ENCODE measurements at places on chromosomes 16 and 17.

DNA sequence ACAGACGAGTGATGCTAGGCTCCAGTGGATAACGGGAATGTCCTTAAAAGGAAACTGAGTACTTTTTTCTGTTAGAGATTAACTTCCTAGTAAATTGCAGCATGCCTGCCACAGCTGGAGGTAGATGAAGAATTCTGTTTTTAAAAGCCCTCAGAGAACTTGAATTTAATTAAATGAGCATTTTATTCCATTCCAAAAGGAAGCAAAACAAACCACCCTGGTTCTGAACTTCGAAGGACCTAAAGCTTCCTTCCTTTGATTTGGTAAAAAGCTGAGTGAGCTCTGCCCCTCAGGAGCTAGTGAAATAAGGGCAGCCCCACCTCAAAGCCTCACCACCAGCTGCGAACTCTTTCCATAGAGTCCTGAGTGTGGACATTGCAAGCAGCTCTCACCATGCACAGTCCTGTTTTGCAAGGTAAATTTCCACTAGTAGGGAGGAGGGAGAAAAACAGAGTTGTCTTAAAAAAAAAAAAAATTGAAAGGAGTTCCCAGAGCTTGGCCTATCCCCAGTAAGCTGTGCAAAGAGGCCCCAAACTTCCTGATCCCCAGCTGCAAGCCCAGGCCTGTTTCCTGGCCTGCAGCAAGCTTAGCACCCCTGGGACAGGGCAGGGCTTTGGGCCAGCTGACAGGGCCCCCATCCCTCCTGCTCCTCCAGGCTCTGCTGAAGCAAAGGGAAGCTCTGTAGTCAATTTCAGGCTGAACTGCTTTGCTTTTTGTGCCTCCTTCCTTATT, 11.2 kb downstream of the CHD9NB start:
- H3K27ac ChIP-seq, result no peak overlapping the region
- peaks cover 2% of the 10 kb centered on the region for H3K27me3 ChIP-seq
- DNase-seq, result no peak
- H3K4me3 ChIP-seq, result no peak overlapping the region

DNA sequence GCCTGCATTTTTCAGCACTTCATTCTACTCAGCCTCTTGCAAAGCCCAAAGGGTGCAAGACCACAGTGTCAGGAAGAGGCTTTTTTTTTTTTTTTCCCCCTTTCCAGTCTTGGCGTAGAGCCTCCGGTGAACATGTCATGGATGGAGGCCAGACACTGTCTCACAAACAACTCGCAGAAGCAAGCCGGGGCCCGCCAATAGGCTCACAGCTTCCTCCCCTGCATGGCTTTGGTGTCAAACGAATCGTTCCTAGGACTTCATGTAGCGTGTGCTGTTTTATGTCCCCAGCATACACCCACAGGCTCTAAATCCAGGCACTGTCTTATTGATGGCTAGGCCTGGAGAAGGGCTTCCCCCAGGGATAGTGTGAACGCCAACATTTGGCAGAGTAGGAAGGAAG, 457.7 kb upstream of the MAF start:
- peaks cover 2% of the 10 kb centered on the region for H3K27me3 ChIP-seq
- no peak overlapping the region for H3K4me3 ChIP-seq
- no peaks in the 10 kb centered on the region for H3K4me1 ChIP-seq
- no peaks in the 10 kb centered on the region for H3K36me3 ChIP-seq
- no peak for DNase-seq
- no peak overlapping the region for H3K27ac ChIP-seq

- peaks cover 6% of the 10 kb centered on the region for H3K27me3 ChIP-seq
- H3K36me3 ChIP-seq, result no peaks in the 10 kb centered on the region
- no peak overlapping the region for H3K4me3 ChIP-seq
- peaks cover 20% of the 10 kb centered on the region for H3K4me1 ChIP-seq
- DNase-seq, result peak; percentile 26
Measured at GRCh38 chr17:6461792-6462524, 17.7 kb downstream of the PIMREG start.

GRCh38 chr17:80922580-80923160, 69.0 kb upstream of the CHMP6 start:
- no peaks in the 10 kb centered on the region for H3K4me1 ChIP-seq
- H3K36me3 ChIP-seq, result peaks cover 12% of the 10 kb centered on the region
- H3K27me3 ChIP-seq, result no peaks in the 10 kb centered on the region
- H3K27ac ChIP-seq, result no peak overlapping the region
- H3K4me3 ChIP-seq, result no peak overlapping the region
- no peak for DNase-seq

DNA sequence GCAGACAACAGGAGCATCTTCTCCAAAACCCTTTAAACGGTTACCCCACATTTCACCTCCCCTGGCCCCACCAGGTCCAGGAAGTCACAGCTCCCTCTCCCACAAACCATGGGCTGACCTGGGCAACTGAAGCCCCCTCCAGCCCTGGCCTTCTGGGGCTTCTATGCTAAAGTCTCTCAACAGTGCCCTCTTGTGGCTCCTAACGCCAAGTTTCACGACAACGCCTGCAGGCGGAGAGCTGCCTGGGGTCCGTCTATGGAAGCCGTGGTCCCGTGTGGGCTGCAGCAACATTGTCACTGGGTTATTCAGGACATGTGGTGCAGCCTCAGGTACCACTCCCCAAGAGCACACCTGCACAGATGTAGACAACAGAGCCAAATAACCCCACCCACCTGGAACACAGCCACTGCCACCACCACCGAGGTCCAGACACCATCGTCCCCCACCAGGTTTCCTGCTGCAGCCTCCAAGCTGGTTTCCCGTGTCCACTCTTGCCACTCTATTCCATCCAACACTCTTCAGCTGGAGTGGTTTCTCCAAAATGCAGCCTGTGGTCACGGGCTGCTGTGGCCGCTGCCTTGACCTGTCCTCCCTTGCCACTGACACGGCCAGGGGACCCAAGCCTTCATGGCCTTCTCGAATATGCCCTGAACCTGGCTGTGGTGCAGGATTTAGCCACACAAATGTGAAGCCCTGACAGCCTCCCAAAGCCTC, 19.1 kb downstream of the C16orf95 start:
- peaks cover 2% of the 10 kb centered on the region for H3K4me1 ChIP-seq
- peak; percentile 53 for DNase-seq
- H3K4me3 ChIP-seq, result no peak overlapping the region
- H3K27me3 ChIP-seq, result no peaks in the 10 kb centered on the region

GRCh38 chr17:45703348-45703747, 80.8 kb upstream of the CRHR1 start:
- H3K4me1 ChIP-seq, result peaks cover 17% of the 10 kb centered on the region
- no peak overlapping the region for H3K4me3 ChIP-seq
- H3K27ac ChIP-seq, result no peak overlapping the region
- no peak for DNase-seq

GRCh38 chr17:6043405-6043804, 26.8 kb upstream of the WSCD1 start:
- DNase-seq, result no peak
- peaks cover 4% of the 10 kb centered on the region for H3K27me3 ChIP-seq
- H3K4me1 ChIP-seq, result no peaks in the 10 kb centered on the region
- no peaks in the 10 kb centered on the region for H3K36me3 ChIP-seq
- H3K4me3 ChIP-seq, result no peak overlapping the region

DNA sequence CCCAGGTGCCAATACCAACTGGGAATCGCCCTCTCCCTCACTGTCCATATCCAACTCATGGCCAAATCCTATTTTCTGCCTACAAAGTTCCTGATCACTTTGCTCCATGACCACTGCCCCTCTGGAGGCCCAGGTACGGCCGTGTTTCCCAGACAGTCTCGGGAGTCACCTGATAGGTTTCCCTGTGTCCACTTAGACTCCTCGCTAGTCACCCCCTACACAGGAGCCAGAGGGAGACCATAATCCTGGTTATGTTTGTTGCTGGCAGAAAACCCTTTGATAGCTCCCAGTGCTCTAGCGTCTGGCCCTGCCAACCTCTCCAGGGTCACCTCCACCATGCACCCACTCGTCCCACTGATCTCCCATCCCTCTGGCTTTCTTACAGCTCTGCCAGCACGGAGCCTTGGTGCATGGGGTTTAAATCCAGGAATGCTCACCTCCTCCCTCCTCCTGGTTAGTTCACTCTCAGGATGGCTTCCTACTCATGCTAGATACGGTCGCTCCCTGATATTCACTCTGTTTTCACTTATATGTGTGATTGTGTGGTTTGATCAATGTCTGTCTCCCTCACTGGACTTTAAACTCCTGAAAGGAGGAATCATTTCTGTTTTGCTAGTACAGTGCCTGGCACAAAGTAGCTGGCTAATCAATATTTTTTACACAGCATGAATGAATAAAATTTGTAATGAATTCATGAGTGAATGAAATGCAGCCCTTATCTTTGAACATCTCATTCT, 7.5 kb upstream of the CALB2 start:
- peaks cover 2% of the 10 kb centered on the region for H3K27me3 ChIP-seq
- H3K4me3 ChIP-seq, result no peak overlapping the region
- no peak for DNase-seq
- H3K27ac ChIP-seq, result no peak overlapping the region
- H3K4me1 ChIP-seq, result no peaks in the 10 kb centered on the region
- no peaks in the 10 kb centered on the region for H3K36me3 ChIP-seq

- H3K27me3 ChIP-seq, result peaks cover 51% of the 10 kb centered on the region
- peaks cover 4% of the 10 kb centered on the region for H3K36me3 ChIP-seq
- H3K4me3 ChIP-seq, result peak within 1 kb of the TSS; percentile 80
Measured at GRCh38 chr17:7439462-7440112, at the start of gene FGF11. Gene FGF11, plus strand, starts transcription at chr17:7439512. Its CDS starts 109 bp downstream, at chr17:7439621.

- no peaks in the 10 kb centered on the region for H3K36me3 ChIP-seq
- H3K27ac ChIP-seq, result no peak overlapping the region
- H3K4me1 ChIP-seq, result peaks cover 21% of the 10 kb centered on the region
- peaks cover 12% of the 10 kb centered on the region for H3K27me3 ChIP-seq
Measured at GRCh38 chr17:39738983-39739884, 1.5 kb downstream of the GRB7 start.

- H3K4me3 ChIP-seq, result no peak overlapping the region
- no peak overlapping the region for H3K27ac ChIP-seq
- H3K4me1 ChIP-seq, result peaks cover 4% of the 10 kb centered on the region
- peaks cover 21% of the 10 kb centered on the region for H3K27me3 ChIP-seq
- no peaks in the 10 kb centered on the region for H3K36me3 ChIP-seq
- DNase-seq, result no peak
Measured at GRCh38 chr16:66273644-66274334, 92.7 kb upstream of the CDH5 start.

- peaks cover 5% of the 10 kb centered on the region for H3K36me3 ChIP-seq
- peaks cover 34% of the 10 kb centered on the region for H3K4me1 ChIP-seq
Measured at GRCh38 chr16:57527610-57528360, 8.6 kb downstream of the CCDC102A start.

GRCh38 chr17:33803199-33803685, 451.8 kb upstream of the CCL2 start:
- no peak for DNase-seq
- H3K27me3 ChIP-seq, result peaks cover 19% of the 10 kb centered on the region
- no peaks in the 10 kb centered on the region for H3K4me1 ChIP-seq

DNA sequence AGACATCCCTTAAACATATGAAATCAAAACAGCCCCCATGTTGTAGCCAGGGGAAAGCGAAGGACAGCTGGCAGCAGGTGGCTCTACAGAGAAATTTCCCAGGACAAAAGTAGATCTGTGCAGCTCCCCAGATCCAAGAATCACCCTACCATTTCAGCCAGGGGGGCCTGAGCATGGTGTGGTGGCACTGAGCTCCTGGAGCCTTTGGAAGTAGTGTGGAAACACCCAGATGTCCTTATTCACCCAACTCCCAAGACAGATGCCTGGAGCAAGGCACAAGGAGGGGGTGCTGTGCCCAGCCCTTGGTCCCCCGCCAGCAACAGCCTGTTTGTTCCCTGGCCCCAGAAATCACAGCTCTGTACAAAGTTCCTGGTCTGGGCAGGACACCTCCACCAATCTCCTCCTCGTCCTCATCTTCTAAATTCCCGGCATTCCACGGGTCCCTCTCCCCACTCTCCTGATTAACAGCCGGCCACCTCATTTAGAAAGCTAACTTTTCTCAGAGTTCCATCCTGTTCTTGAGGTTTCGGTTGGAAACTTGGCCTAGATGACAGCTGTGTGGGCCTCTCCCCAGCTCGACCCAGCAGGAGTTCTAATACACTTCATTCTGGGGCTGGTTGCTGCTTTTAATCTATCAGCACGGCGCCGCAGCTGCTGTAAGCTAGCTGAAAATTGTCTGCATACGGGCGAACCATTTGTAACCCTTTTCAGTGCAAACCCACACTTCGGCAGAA, 191.1 kb downstream of the C16orf78 start:
- no peaks in the 10 kb centered on the region for H3K4me1 ChIP-seq
- no peaks in the 10 kb centered on the region for H3K27me3 ChIP-seq

DNA sequence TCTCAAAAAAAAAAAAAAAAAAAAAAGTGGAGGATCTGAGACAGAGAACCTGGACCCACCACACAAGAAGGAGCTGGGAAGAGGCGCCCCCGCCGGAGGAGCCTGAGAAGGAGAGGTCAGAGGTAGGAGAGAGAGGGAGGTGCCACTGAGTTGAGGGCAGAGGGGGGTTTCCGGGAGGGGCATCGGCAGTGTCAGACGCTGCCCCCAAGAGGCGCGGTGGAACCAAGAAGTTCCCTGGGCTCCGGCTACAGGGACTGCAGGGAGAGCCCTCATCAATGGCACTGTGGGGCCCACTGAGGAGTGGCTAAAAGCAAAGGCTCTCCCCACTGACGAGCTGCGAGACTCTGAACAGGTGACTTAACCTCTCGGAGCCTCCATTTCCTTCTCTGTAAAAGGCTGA, 4.2 kb downstream of the CCDC42 start:
- peaks cover 3% of the 10 kb centered on the region for H3K27me3 ChIP-seq
- H3K27ac ChIP-seq, result no peak overlapping the region
- DNase-seq, result peak; percentile 38
- H3K4me1 ChIP-seq, result peaks cover 21% of the 10 kb centered on the region

DNA sequence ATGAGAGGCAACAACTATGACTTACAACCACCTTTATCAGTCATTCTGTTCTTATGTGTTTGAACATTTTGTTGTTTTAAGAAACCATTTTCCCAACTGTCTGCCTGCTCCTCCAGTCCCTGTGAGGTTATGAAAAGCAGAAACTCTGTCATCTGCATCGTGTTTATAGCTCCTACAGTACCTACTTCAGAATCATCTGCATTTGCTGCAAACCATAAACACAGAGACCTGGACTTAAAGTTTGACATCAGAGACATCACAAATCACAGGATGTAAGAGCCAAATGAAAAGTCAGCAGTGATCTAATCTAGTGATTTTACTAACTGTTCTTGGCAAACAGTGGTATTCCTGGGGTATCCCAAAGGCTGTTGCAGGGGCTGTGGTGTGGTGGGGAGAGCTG, 55.2 kb downstream of the CDH11 start:
- DNase-seq, result no peak
- H3K4me3 ChIP-seq, result no peak overlapping the region
- peaks cover 2% of the 10 kb centered on the region for H3K27me3 ChIP-seq
- H3K4me1 ChIP-seq, result no peaks in the 10 kb centered on the region

DNA sequence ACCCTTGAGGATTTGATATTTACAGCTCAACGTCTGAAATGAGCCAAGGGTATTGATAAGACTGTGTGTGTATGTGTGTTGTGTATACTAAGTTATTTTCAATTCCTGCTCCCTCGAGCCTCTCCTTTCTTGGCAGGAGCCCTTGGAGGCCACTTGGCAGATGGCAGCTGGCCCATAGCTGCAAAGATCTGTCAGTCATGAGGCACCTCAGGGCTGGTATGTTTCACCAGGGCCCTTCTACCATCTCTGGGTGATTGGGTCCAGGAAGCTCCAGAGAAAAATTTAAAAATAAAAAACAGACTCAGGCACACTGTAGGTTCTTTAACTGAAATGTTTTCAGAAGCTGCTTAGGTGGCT, 355.7 kb downstream of the HAPSTR1 start:
- no peak overlapping the region for H3K4me3 ChIP-seq
- H3K36me3 ChIP-seq, result no peaks in the 10 kb centered on the region
- no peaks in the 10 kb centered on the region for H3K4me1 ChIP-seq
- no peak overlapping the region for H3K27ac ChIP-seq
- no peaks in the 10 kb centered on the region for H3K27me3 ChIP-seq

- no peaks in the 10 kb centered on the region for H3K36me3 ChIP-seq
- DNase-seq, result no peak
- H3K4me1 ChIP-seq, result peaks cover 11% of the 10 kb centered on the region
- no peak overlapping the region for H3K27ac ChIP-seq
- no peaks in the 10 kb centered on the region for H3K27me3 ChIP-seq
- no peak overlapping the region for H3K4me3 ChIP-seq
Measured at GRCh38 chr17:17514993-17515933, 19.1 kb upstream of the RASD1 start.

Data from activated naive CD8-positive, alpha-beta T cell treated with anti-CD3 and anti-CD28 coated beads, Interleukin-2, amount 50 U/mL, for 24 hours (primary cell).